ENCODE measurements at places on chromosomes 7 and 10.

GRCh38 chr10:87928996-87929395 lies 65.6 kb downstream of the PTEN start:
- DNase-seq, result no peak

DNA sequence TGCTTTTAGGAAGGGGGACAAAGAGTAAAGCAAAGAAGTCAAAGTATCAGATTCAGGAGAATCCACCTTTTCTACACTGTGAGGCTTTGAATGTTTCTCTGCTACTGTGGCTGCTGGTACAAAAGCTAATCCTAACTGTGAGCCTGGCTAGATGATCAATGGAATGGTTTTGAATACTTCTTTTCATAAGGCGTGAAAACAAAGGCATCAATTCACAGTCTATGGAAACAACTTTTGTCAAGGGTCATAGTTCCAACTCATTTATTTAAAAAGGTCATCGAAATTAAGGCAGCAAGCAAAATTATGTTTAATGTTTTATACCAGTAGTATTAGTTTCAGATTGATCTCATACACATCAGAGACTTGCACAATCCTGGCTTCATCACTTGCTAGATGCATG lies 118.1 kb downstream of the CTTNBP2 start:
- DNase-seq, result no peak

DNA sequence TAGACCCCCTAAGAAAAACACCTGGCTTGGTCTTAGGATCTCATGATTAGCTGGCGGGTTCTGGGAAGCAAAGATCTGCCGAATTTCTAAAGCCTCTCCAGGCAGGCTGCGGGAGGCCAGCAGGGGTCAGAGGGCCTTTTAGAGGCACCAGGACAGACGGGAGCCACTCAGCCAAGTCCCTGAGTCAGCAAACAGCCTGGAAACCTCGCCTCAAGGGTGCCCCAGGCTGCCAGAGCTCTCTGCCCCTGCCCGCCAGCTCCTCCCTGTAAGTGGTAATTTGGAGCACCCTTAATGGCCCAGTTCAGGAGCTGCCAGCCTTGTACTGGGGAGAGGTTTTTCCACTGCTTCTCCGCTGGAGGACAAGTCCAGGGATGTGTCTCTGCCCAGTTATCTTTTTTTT lies 88.7 kb downstream of the HIP1 start:
- DNase-seq, result no peak

GRCh38 chr10:70563230-70563629 lies 39.3 kb downstream of the PRF1 start:
- no peak for DNase-seq

- DNase-seq, result no peak
Observed at GRCh38 chr7:151579644-151580043, 59.9 kb upstream of the RHEB start.

- no peak for DNase-seq
Observed at GRCh38 chr7:130452951-130453350, 12.1 kb upstream of the CEP41 start.

- DNase-seq, result no peak
Observed at GRCh38 chr10:97939446-97939990, 89.9 kb downstream of the GOLGA7B start.

GRCh38 chr7:41520445-41520844 lies 182.4 kb downstream of the INHBA start:
- DNase-seq, result no peak

DNA sequence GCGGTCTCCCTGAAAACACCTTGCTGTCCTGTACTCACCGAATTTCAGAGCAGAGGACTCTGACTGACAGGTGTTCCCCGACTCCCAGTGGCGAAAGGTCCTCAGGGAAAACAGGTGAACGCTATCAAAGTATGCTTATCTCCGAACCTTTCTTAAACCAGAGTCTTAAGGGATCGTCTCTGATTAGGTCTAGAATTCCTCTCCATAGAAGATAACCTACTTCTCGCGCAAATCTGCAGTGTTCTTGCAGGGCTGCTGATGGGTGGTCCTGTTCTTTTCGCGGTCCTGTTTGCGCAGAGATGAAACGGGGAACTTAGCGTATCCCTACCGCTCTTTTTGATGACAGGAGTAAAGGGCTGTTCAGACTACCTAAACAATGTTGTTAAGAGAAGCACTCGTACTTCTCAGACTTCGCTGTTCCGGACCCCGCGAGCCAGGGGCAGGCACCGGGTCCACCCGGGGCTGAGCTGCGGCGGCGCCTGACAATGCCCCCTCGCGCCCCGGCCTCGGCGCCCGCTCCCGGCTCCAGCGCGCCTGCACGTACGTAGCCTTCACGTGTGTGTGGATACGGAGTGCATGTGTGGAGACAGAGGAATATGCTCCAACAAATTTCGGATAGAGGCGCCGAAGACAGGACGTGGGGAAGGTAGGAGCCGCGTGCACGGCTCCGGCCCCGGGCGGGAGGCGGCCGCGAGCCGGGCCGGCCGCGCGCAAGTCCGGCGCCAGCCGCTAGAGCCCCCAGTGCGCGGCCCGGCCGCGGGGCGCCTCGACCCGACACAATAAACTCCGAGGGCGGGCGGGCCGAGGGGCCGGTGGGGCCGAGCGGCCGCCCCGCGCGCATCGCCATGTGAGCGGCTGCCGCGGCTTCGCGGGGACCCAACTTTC lies 766 bp upstream of the ZMYND11 start:
- peak; percentile 27 for DNase-seq

DNA sequence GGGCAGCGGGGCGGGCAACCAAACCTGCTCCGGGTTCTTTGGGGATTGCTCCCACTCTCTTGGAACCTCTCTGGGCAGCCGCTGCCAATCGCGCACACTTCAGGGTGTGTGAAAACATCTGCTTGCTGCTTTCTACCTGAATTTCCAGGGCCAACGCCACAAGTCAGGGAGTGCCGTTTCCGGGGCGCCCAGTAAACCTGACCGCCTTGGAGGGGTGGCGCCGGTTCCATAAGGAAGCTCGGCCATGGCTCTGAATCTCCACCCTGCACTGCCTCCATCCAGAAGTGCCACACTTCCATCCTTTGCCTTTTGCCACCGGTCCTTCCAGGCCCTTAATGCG lies 679 bp upstream of the AFAP1L2 start:
- no peak for DNase-seq

DNA sequence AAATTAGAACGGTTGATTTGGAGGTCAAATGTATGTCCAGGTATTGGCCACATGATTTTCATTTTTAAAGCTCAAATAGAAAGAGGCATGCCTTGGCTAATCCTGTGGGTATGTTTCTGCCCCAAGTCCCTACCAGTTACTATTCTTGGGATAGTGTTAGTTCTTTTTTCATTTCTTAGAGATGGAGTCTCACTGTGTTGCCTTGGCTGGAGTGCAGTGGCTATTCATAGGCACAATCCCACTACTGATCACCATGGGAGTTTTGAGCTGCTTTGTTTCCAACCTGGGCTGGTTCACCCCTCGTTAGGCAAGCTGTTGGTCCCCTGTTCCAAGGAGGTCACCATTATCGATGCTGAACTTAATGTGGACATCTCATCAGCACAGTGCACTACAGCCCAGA lies 46.3 kb downstream of the NRP1 start:
- no peak for DNase-seq

GRCh38 chr7:92044148-92044547 lies 90.1 kb downstream of the CYP51A1 start:
- DNase-seq, result no peak

- DNase-seq, result no peak
Observed at GRCh38 chr7:20140291-20141001, 76.7 kb downstream of the MACC1 start.

- DNase-seq, result no peak
Observed at GRCh38 chr10:86665868-86666267, 2.4 kb upstream of the LDB3 start.

DNA sequence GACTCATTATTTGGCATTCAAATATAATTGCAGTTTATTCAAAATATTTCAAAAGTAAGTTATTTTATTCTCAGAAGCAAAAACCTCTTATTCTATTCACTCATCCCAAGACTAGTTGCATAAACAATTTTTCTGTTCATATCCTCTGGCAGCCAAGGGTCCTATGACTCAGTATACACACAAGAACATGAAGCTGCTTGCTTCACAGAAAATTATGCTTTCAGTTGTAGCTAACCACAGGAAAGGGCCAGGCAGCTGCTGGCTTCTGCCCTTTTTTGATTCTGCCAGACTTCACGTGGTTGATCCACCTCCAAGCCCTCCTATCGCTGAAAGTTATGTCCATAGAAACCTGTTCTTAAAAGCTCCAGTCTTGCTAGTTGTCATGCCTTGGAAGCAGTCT lies 108.8 kb downstream of the ABCA13 start:
- DNase-seq, result no peak

DNA sequence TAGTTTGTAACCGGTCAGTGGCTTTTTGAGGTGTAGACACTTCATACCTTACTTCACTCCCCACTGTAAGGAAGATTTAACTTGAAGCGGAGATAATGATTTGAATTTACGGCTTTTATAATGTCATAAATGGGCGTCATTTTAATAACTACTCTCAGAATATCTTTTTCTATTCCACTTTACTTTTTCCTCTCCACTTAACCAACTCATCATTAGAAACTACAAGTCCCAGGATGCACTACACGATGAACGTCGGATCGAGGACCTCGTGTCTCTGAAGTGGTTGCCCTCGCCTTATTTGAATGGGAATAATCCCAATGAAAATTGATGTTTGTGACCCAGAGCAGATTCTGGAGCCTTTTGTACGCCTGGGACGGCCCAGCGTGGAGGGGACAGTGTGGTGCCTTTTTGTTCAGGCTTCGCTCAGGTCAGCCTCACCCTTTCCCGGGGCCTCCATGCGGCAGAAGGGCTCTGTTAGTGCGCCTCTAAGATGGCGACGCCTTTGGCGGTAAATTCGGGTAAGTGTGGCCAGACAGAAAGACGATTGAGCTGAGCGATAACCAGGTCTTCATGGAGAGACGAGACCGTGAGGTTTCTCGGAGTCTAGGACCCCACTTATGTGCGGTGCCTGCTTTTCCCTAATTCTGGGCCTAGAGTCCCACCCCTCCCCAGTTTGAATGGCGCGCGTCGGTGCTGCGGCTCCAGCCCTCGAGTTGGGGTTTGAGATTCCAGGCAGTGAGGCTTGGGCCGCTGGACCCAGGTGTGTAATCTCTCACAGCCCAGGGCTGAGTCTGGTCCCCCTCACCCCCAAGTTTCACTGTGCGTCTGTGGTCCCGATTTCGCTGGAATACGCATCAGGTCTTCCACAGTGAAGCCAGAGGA lies at the start of gene NUP205:
Gene NUP205, plus strand, starts transcription at position 463 of the 882 bp plus-strand sequence. Its CDS starts 28 bp downstream, at position 491.
- DNase-seq, result peak; percentile 86

DNA sequence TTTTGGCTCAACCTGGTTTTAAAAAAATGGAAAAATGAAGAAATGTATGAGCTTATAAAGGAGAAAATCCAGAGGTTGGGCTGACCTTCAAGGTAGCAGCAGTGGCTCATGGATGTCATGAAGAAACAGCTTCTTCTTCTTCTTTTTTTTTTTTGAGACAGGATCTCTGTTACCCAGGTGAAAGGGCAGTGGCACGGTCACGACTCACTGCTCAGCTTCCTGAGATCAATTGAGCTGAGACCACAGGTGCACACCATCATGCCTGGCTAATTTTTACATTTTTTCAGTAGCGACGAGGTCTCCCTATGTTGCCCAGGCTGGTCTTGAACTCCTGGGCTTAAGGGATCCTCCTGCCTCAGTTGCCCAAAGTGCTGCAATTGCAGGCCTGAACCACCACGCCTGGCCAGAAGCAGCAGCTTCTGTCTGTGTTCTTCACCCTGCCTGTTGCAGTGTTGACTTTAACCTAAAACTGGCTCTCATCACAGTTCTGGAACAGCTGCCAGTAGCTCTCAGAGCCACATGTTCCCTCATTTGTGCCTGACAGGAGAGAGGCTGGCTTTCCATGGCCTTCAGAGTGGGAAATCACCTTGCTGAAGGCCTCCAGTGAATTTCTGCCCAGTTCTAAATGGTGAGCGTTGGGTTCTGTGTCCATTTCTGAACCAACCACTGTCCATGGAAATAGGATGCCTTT lies 117.7 kb downstream of the PFKFB3 start:
- no peak for DNase-seq
